ENCODE measurements at places on chromosomes 16 and 17.

- no peak for DNase-seq
Observed at GRCh38 chr17:381941-382643, 29.5 kb upstream of the RPH3AL start.

GRCh38 chr17:61689610-61690180 lies 98.7 kb upstream of the NACA2 start:
- no peak for DNase-seq

- DNase-seq: no peak
Observed at GRCh38 chr17:79388556-79389295, 222.1 kb downstream of the RBFOX3 start.

DNA sequence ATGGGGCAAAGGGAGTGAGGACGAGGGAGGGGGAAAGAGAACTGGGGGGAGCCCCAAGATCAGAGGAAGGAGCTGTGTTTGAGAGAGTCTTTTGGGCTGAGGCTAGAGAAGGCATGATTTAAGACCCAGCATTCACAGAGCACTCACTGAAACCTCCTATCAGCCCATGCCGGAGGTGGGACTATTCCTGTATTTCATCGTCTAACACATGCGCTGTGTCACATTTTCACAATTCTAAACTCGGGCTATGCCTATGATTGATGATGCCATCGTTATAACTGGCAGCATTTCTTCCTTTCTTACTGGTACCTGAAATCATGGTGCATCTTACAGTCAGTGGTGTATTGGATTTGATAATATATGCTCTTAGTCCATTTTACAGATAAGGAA lies 3.5 kb downstream of the FAM171A2 start:
- DNase-seq: no peak

DNA sequence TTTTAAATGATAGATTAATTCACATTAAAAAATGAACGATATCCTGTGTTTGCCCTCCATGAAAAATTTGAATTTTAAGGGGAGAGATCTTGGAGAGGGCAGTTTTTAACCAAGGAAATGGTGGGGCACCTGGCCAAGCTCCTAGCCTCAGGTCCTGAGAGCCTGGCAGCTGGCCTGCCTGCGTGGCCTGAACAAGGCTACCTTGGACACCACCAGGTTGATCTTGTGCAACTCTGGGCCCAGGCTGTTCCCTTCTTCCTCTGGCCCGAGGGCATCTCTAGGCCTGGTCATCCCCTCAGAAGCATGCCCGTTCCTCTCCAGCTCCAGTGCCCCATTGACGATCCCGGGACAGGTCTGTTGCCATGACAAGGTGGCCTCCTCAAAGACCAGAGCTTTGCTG lies 33.4 kb upstream of the LONP2 start:
- no peak for DNase-seq

DNA sequence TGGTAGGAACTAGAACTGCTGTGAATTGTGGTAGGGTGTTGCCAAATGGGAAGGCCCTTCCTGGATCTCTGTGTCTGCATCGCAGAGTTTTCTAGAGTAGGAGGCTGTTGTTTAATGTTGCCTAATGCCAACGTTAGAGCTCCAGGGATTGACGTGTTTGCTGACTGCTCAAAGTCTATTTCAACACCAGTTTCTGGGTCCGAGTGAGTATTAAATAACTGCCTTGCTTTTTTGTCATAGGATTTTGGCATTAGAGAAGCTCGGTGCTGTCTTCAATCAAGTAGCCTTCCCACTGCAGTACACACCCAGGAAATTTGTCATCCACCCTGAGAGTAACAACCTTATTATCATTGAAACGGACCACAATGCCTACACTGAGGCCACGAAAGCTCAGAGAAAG lies 40.0 kb downstream of the SF3B3 start:
- DNase-seq: no peak

GRCh38 chr17:82956726-82957468 lies 117.1 kb upstream of the ZNF750 start:
- DNase-seq: no peak

DNA sequence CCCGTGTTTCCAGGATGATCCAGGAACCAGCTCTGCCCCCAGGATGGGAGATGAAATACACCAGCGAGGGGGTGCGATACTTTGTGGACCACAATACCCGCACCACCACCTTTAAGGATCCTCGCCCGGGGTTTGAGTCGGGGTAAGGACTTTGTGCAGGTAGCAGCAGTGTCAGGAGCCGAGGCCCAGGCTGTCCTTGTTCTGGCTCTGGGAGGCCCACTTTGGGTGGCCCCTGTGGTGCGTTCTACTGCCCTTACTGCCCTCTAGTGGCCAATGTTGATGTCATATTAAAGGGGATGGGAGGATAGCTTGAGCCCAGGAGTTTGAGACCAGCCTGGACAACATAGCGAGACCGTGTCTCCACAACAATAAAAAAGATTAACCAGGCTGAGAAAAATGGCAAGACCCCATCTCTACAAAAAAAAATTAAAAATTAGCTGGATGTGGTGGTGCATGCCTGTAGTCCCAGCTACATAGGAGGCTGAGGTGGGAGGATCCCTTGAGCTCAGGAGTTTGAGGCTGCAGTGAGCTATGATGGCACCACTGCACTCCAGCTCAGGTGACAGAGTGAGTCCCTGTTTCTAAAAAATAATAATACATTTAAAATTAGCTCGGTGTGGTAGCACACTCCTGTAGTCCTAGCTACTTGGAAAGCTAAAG lies 20.9 kb upstream of the CLEC18A start:
- no peak for DNase-seq

- DNase-seq: no peak
Observed at GRCh38 chr16:50365791-50366575, 2.8 kb downstream of the BRD7 start.

- no peak for DNase-seq
Observed at GRCh38 chr16:75787440-75787839, 61.1 kb upstream of the CPHXL start.

DNA sequence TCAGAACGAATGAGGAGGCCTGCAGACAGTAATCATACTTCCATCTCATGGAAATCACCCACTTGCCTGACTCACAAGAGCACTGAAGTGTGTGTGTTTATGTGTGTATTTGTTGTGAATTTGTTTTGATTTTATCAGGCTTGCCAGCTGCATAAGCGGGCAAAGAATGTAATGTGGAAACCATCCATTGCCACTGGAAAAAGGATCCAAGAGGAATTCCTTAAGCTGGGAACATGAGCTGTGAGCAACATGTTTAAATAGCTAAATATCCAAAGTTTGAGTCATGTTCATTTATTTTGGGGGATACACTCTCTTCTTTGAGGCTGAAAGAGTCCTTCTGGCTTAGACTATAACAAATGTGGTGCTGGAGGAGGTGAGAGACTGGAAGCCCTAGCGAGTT lies 198.4 kb upstream of the TBX2 start:
- no peak for DNase-seq

DNA sequence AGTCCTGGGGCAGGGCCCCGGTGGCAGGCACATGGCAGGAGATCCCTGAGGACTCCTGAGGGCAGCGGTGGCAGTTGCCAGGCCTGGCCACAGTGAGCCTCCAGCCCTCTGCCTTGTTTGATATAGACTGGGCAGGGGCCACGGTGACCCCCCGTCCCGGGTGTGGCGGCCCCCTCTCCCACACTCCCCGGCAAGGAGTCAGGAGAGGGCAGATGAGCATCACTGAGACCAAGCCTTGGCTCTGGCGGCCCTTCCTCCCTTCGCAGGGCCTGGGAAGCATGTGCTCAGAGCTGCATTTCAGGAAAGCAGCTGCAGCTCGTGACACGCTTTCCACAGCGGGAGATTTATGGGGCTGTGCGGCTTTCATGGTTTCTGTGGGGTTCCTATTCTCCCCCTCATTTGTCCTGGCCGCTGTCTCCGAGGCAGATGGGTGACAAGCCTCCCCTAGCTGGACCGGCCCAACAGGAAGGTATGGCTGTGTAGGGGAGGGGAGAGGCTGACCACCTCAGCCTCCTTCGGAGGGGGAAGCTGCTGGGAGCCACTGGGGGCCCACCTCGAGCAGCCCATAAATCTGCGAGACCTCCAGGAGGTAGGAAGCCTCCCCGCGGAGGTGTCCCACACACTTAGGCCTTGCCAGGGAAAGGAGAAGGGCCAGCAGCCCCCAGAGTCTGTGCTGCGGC lies 211.4 kb downstream of the NTN1 start:
- DNase-seq: no peak

DNA sequence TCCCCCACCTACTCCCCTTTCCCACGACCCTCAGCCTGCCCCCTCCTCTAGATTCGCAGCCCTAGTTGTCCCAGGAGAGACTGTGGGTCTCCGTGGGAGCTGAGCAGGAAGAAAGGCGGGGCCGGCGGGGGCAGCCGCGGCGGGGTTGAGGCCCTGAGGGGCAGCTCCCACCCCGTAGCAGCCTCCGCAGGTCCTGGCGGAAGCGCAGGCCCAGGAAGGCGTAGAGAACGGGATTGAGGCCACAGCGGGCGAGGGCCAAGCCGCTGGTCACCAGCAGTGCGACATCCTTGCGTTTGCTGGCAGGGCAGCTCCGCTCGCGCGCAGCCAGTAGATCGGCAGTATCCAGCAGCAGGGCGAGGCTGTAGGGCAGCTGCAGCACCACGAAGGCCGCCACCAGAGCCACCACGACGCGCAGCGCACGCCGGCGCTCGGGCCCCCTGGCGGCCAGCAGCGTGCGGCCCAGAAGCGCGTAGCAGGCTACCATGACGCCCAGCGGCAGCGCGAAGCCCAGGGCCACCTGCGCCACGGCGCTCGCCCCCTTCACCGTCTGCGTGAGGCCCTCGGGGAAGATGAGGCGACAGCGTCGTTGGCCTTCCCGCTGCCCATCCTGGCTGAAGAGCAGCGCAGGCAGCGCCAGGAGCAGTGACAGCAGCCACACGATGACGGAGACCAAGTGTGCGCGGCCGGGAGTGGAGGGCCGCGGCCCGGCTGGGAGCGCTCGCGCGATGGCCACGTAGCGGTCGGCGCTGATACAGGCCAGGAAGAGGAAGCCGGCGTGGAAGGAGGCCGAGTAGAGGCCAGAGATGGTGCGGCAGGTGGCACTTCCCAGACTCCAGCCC lies 1.9 kb downstream of the CCR10 start:
- DNase-seq: no peak

DNA sequence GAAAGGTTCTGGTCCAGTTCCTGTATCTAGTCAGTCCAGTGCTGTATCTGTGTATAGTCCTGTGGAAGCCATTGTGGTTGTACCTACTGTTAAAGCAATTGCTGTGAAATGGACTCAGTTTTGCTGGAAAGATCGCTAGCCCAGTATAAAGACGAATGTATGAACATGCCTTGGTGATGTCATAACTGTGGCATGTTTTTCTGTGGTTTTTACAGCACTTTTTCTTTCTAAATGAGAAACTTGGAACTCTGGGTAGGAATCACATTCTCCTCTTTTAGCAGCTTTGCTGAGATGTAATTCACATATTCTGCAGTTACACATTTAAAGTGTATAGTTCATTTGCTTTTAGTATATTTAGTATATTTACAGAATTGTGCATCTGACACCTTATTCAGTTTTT lies 58.1 kb downstream of the MAP2K4 start:
- no peak for DNase-seq

DNA sequence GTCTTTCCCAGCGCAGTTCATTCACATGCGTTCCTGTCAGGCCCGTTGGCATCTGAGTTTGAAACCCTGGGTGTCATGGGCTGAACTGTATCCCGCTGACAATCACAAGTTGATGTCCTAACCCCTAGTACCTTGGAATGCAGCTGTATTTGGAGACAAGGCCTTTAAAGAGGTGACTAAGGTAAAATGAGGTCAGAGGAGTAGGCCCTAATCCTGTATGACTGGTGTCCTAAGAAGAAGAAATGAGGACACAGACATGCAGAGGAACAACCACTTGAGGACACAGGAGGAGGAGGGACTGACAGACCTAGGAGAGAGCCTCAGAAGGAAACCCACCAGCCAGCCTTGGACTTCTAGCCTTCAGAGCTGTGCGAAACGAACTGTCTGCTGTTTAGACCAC lies 33.1 kb downstream of the TRPV2 start:
- no peak for DNase-seq

DNA sequence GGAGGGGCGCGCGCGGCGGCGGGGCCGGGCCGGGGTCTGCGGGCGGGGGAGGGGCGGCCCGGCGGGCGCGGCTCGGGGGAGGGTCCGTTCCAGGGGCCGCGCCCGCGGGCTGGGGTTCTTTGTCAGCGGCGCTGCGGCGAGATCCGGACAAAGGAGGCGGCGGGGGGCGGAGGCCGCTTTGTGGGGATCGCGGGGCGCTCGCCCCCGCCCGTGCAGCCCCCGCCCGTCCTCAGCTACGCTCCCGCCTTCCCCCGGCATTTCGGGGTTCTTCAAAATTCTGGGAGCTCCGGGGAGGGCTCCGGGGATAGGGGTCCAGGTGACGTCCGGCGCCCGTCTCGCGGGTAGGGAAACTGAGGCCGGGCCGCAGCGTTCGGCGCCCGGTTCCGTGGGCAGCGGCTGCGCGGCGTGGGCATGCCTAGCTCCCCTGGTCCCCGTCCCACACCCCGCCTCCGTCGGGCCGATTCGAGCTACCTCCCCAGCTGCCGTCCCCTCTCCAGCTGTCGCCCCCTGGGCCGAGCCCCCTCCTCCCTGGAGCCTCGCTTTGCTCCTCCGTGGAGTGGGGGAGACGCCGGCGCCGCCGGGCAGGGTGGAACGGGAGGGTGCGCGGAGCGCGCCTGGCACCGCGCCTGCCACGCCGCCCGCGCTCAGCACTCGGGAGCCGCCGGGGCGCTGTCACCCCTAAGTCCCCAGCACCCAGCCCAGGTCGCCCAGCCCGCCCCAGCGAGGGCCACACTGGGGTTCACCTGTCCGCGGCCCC lies 546 bp downstream of the SNN start:
- no peak for DNase-seq

GRCh38 chr17:32192379-32192778 lies 50.1 kb downstream of the RHOT1 start:
- no peak for DNase-seq

DNA sequence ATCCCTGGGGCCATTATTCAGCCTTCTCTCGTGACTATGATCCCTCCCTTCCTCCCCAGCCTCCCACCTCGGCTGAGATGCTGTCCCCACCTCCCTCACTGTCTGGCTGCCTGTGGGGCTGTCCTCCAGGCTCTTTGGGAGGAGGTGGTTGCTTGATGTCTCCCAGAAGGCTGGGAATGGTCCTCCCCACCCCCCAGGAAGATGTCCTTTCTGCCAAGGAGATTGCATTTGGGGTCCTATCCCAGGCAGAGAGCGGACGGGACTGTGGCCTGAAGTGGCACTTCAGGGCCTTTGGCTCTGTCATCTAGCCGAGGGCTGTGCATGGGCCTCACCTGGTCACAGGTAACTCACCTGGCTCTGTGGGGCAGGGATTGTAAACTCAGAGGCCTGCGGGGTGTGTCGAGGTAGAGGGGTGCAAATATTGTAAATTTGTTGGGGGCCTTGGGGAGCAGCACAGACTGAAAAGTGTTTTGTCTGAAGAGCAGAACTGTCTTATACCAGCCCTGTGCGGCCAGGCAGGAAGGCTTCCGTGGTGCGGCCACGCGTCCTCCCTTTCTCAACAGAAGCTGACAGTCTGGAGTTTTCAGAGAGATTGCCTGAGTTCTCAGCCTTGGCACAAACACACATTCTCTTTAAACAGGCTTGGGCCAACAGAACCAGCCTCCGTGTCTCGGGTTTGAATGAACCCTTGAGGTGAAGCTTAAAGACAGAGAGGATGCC lies 177.9 kb downstream of the SEC14L1 start:
- peak; percentile 49 for DNase-seq

GRCh38 chr16:67246081-67246755 lies 1.1 kb downstream of the FHOD1 start:
- DNase-seq: no peak
